ENCODE measurements at places on chromosomes 5 and 9. TPM values are rescaled to one million over a fixed set of nuclear protein-coding genes. Genes with fewer than 3 reads are reported as not detected.

GRXCR2 gene
- not detected for total RNA-seq

GRIA1 gene
- total RNA-seq, result 0.16 TPM

IL33 gene
- 83.6 TPM for total RNA-seq

FOXD1 gene
- total RNA-seq, result 3.3 TPM

PCDHB9 gene
- total RNA-seq, result 0.16 TPM

SLC25A2 gene
- total RNA-seq, result not detected

Data from bronchial smooth muscle cell (primary cell).